ENCODE measurements at places on chromosomes 5 and 9. TPM values are rescaled to one million over a fixed set of nuclear protein-coding genes. Genes with fewer than 3 reads are reported as not detected.

The MRNIP gene
- total RNA-seq, result 6.6 TPM

The RFK gene
- total RNA-seq, result 16.9 TPM

The TCF7 gene
- 0.44 TPM for total RNA-seq

The PCA3 gene
- not detected for total RNA-seq
